ENCODE measurements at places on chromosomes 6 and 20.

GRCh38 chr20:7859356-7859802 is 80.9 kb downstream of the HAO1 start:
- peak; percentile 78 for DNase-seq

DNA sequence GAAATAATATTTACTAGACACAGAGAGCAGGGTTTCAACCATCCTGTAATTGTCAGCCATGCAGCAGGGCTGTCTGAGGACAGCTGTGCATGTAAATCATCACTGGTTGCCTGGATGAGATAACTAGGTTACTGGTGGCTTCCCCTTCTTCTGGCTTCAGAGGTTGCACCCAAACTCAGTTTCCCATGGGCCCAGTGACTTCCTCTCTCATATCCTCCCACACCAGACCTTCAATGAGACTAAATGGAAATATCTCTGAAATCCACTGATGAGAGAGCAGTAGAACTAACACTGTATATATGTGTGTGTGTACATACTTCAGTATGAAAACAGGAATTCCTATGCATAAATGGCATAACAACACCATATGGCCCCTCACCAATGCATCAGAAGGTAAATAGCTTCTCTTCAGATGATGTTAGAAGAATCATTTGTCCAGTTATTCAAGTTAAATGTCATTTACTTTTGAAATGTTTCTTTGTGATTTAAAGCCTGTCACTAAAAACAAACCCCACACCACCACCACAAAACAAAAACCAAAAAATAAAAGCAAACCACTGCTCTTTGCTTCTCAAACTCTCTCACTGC is 51.0 kb upstream of the IL20RA start:
- DNase-seq, result no peak

DNA sequence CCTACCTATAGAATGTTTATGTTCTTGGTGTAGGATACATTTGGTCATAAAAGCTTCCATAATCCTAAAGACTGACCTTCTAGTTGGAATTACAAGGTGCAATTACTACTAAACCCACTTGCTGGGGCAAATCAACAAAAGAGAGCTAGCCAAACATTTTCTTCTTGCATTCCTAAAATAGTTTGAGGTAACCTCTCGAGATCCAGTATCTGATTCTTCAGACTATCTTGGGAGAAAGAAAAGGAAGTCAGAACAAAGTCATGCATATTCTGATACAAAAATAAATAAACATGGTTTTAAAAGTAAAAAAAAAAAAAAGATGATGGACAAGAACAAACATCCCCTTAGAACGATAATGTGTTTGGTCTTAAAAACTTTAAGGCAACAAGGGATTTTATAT is 294.2 kb upstream of the RSPO3 start:
- peak; percentile 53 for DNase-seq

- no peak for DNase-seq
These were observed 276.6 kb upstream of the BMP2 start for GRCh38 chr20:6490849-6491248.

DNA sequence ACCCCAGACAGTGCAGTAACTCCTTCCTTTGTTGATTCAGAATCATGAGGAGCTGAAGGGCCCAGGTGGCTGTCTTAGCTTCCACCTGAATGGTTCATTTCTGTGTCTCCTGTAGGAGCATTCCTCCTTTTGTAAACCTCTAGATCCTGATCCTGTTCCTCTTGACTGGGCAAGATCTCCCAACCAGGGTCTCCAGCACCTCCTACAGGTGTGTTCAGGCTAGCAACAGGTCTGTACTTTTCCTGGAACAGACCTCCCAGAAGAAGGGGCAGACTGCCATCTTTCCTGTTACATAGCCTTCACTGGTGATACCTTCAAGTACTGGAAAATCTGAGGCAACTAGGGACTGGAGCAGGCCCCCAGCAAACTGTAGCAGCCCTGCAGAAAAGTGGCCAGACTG is 35.2 kb downstream of the HLA-B start:
- DNase-seq, result no peak

GRCh38 chr6:168134560-168135201 is 55.7 kb upstream of the FRMD1 start:
- DNase-seq, result no peak

DNA sequence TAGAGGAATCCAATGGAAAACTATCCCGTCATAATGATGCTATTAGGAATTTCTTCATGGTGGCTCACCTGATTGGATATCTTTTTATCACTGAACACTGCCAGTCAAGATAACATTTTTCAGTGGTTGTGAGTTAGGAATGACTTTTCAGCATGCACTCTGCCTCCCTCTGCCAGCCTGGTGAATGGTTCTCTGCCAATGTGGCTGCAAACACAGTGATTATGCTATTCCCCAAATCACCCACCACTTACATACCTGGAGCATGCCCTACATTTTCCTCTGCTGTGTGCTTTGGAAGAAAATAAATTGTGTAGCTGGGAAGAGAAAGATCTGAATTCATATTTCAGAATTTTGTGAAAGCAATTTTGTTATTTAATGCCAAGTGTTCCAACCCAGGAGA is 102.6 kb upstream of the LAMP5 start:
- no peak for DNase-seq

GRCh38 chr6:7703148-7703680 is 22.7 kb upstream of the BMP6 start:
- no peak for DNase-seq

GRCh38 chr20:16111852-16112412 is 461.3 kb downstream of the KIF16B start:
- no peak for DNase-seq

GRCh38 chr6:132132924-132133639 is 181.9 kb upstream of the CCN2 start:
- DNase-seq, result peak; percentile 76

- DNase-seq, result peak; percentile 81
These were observed 10.5 kb downstream of the RAE1 start for GRCh38 chr20:57361517-57361916.

DNA sequence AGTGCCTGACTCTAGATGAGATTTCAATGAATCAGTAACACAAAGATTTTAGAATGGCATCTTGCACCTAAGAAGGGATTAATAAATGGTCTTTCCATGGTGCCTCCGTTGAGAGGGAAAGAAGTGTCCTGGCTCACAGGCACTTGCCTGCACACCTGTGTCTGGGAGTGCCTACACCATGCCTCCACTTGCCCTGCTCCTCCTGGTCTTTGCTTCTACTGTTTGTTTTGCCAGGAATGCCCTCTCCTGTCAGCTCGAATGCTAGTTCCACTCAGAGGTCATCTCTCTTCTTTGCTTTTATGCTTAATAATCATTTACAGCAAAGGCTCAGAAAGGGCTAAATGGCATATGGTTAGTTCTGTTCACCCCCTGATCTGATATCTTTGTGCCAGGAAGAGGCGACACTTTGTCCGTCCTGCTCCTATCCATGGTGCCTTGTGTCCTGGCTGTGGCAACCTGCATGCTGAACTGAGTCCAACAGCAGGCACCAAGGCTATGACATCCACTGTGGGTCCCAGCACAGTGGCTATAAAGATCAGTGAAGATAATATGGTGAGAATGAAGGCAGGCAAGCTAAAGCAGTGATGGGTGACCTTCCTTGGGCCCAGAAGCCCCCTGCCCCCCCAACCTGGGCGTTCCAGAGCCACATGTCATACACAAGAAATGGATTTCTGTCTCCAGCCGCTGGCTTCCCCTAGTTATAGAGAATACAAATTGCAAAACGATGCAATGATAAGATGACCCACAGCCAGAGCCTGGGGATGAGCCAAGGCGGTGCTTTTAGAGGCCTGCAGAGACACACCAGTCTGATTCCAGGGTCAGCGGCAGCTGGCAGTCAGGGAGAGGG is 1.4 kb downstream of the C6orf132 start:
- DNase-seq, result peak; percentile 34

- DNase-seq, result peak; percentile 30
These were observed 169.7 kb downstream of the HAO1 start for GRCh38 chr20:7770578-7770977.

DNA sequence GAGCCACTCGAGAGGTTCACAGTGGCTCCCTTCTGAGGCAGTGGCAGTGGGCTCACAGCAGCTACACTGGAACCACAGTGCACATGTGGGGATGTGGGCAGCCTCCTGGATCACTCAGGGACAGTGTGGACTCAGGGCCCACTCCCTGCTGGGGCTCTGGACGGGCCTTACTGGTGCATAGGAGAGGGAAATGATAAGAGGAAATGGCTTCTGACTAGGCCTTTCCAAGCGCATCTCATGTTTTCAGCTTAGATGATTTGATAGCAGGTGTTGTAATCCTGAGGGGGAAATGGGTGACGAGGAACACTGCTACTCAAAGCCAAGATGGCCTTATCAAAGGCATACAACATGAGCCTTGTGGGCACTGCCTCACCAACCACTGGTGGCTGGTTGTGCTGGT is 44.0 kb downstream of the PANK2 start:
- DNase-seq, result no peak

- DNase-seq, result peak; percentile 89
These were observed 274.1 kb downstream of the CLIC5 start for GRCh38 chr6:45741437-45742171.

Data from fibroblast of lung (primary cell).